NCI-H1105 treated with DMSO at 0.1 percent for 48 hours (cell line): ENCODE measurements at places on chromosomes 2 and 18.

- no peak for DNase-seq
These were observed 357.9 kb downstream of the PLCL1 start for GRCh38 chr2:198162276-198162675.

GRCh38 chr2:236517251-236518031 lies 52.2 kb upstream of the ACKR3 start:
- no peak for DNase-seq

DNA sequence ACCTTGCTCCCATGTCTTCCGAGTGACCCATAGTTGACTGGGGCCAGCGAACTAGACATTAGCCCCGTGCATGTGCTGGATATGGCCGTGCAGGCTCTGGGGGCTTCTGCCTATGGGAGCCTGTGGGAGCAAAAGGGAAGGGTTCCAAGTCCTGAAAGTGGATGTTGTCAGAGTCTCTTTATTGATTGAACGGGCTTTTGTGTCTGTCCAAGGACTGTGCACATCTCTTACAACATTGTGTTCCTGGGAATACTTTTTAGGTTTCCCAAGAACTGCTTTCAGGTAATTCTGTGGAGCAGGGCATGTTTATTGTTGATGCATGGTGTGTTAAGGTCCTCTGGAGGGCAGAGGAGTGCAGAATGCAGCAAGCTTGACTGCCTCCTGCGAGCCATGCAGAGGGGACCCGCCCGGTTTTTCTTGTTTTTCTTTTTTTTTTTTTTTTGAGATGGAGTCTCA lies 5.0 kb downstream of the RNF144A start:
- no peak for DNase-seq

- DNase-seq, result peak; percentile 19
These were observed 126.1 kb downstream of the HNMT start for GRCh38 chr2:138090330-138090729.

- DNase-seq, result no peak
These were observed 3.7 kb upstream of the ACKR3 start for GRCh38 chr2:236565879-236566402.

GRCh38 chr2:61410185-61410584 lies 60.7 kb downstream of the USP34 start:
- DNase-seq, result no peak

- no peak for DNase-seq
These were observed 460.6 kb downstream of the CNTNAP5 start for GRCh38 chr2:124485659-124486058.

- DNase-seq, result peak; percentile 95
These were observed 41.4 kb upstream of the RNU4ATAC start for GRCh38 chr2:121489284-121489683.

- no peak for DNase-seq
These were observed 147.4 kb downstream of the SOX11 start for GRCh38 chr2:5839550-5839949.

DNA sequence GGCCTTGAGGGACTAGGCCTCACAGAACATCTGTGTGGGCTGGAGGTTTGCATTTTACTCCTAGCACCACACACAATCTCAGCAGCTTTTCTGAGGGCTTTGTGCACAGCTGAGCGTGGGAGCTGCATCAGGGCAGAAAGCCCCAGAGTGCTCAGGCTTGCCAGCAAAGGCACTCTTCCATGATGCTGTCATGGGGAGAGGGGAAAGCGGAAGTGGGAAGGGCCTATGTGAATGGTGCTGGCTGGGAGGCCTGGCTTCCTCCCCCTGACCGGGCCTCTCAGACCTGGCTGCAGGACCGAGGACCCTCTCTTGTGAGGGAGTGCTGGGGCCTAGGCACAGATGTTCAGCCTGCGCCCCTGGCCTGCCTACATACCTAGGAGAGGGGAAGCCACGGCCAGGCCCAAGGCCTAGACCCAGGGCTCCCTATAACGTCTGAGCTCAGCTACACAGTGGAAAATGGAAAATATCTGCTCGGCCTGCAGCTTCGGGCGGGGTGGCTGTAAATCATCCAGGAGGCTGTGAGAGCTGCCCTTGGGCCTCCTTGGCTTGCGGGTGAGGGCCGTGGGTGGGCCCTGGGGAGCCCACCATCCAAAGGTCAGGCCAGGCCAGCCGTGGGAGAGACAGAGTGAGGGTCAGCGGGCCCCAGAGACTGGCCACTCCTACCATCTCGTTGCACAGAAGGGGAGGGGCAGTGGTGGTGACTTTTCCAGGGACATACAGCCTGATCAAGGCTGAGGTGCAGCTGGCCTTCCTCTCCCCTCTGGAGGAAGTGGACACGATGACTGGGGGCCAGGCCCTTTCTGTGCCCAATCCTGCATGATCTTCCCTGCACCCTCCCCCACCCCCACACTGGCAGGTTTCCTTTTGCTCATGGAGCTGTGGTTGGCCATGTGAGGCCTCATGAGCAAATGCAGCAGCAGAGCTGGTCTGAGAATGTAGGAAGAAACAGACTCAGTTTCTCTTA lies 22.8 kb downstream of the GLI2 start:
- no peak for DNase-seq

DNA sequence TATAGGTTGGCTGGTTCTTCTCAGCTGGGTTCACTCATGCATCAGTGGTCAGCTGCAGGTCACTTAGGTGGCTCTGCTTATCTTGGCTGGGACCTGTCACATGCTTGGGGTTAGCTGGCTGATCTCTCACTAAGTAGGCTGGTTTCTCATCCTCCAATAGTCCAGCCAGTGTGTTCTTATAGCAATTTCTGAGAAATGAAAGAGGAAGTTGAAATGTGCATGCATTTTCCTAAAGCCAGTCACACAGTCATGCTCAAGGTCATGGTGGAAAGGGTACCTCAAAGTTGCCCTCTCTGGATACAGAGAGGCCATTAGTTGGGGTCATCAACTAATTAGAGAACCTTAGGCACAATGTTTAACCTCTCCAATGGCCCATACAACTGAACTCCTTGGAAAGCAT lies 64.4 kb downstream of the KLHL29 start:
- DNase-seq, result no peak

DNA sequence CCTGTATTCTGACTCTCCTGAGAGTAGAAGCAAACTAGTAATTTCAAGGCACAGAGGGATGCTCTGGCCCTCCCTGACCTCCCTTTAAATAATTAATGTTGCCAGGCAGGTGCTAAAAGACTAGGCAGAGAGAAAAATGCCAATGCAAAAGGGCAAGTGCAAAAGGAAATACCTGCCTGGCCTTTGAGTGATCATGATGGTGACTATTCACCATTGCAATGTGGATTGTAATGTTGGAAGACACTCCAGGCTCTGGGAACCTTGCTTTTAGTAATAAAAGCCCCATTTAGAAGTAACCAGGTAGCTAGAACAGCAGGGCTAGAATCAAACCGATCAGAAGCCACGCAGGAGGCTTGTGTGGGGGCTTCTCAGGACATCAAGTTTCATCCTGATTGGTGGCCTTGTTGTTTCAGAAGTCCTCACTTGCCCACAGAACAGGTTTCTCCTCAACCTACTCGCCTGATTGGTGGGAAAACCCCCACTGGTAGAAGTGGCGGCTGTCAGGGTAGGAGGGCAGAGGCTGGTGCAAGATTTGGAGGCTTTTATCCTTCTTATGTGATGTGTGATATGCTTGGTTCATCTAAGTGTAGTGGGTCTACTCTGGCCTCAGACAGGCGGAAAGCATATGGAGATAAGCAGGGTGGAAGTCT lies 16.0 kb upstream of the CHRNA1 start:
- no peak for DNase-seq

DNA sequence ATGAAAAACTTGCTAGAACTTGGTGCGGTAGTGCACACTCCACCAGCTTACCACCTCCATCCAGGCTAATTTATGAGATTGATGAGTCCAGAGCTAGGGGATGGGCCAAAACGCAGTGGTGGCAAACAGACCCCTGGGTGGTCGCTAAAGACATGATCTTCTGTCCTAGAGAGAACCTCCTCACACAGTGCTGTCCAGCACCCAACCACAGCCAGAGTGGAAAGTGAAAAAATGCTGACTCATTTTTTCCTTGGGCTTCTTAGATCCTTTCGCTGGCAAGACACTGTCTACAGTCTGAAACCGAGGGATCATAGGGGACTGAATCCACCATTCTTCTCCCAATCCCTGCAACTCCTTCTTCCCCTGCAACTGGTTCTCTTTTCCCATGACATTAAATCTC lies 4.1 kb downstream of the ANTXR1 start:
- no peak for DNase-seq

DNA sequence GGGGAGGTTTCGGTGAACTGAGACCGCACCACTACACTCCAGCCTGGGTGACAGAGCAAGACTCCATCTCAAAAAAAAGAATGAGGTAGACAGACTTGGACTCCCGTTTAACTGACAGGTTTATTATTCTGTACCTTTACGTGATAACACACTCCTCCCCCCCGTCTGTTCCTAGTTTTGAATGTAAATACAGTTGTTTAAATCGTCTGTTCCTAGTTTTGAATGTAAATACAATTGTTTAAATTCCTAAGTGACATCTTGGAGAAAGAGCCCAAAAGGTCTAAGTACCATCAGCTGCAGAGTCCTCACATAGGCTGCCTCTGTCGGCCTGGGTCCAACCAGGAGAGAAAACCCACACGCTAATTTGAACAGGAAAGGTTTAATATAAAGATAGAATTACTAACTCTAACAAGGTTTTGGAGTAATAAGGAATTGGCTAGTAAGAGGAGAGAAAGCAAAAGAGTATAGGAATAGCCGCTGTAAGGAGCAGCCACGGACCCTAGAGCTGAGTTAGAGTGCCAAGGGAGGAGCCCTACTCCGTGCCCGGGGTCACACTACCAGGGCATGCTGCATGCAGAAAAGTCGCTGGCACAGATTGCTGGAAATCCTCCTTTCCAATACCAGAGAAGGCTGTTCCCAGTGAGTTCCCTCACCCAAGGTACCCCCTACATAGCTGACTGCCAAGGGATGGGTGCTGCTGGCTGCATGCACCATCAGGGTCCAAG lies 83.5 kb upstream of the RANBP2 start:
- no peak for DNase-seq

DNA sequence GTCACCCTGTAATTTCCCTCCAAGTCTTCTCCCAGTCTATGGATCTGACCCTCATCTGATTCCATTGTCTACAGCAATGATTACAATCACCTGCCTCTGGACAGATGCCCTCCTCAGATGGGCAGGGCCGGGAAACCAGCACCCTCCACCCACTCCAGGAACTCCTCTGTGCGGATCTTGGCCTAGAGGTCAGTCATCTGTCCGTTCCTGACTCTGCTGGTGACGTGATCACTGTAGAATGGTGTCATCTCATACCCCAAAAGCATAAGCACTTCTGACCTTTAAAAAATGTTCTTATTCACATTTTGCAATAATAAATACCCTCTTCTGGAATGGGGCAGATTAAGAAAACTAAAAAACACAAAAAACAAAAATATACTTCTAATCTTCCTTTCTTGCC lies 29.5 kb upstream of the BZW1 start:
- DNase-seq, result no peak

- DNase-seq, result no peak
These were observed 33.0 kb upstream of the KIF5C start for GRCh38 chr2:148842050-148842449.

DNA sequence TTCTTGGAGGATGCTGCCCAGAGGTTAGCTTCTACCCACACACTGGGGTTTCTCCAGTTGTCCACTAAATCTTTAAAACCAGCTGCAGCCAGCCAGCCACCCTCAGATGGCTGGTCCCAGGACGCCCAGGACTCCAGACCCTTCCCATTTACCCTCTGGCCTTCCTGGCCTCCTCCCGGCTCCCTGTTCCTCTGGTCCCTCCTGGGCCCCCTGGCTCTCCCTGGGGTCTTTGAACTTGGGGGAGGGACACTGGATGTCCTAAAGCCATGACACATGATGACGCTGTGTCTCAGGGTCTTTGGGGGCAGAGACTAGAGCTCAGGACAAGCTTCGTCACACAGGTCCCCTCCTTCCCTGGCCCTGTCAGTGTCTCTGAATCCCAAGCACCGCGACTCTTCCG lies 201.1 kb upstream of the HDAC4 start:
- no peak for DNase-seq

GRCh38 chr2:146317959-146318358 lies 1526.9 kb upstream of the ACVR2A start:
- no peak for DNase-seq

- no peak for DNase-seq
These were observed 239.5 kb upstream of the SALL3 start for GRCh38 chr18:78739882-78740677.

DNA sequence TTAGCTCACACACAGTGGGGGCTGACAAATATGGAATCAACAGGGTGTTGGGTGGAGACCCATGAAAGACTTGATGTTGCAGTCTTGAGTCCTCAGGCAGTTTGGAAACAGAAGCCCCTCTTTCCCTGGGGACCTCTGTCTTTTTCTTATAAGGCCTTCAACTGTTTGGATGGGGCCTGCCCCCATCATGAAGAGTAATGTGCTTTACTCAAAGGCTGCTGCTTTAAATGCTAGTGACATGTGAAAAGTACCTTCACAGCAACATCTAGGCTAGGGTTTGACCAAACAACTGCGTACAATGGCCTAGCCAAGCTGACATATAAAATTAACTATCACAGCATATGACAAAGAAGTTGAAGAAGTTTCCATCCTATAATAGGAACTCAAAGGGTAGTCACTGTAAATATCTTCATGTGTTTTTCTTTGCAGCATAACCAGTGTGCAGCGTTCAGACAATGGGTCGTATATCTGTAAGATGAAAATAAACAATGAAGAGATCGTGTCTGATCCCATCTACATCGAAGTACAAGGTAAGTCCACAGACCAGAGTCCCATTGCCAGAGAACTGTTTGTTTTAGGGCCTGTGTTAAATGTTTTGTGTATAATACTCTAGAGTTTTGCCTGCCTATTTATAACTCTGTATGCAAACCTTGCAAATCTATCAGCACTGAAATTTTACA lies 46.3 kb downstream of the MERTK start:
- no peak for DNase-seq

DNA sequence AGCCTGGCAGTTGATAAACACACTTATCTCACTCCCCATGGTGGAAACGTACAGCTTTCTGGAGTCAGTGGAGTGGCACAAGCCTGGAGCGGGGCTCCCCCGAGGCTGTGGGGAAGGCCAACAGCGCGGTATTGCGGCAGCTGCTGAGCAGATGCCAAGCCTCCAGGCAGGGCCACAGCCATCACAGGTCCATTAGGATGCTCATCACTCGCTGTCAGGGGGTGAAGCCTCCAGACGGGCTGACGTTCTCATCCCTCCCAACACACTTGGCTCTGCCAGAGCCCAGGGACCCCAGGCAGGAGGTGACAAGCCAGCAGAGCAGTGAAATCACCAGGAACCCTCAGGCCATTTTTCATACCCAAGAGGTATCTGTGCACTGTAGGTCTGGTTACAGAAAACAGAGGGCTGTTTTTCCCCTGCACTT lies 529.2 kb upstream of the KLHL29 start:
- DNase-seq, result no peak

DNA sequence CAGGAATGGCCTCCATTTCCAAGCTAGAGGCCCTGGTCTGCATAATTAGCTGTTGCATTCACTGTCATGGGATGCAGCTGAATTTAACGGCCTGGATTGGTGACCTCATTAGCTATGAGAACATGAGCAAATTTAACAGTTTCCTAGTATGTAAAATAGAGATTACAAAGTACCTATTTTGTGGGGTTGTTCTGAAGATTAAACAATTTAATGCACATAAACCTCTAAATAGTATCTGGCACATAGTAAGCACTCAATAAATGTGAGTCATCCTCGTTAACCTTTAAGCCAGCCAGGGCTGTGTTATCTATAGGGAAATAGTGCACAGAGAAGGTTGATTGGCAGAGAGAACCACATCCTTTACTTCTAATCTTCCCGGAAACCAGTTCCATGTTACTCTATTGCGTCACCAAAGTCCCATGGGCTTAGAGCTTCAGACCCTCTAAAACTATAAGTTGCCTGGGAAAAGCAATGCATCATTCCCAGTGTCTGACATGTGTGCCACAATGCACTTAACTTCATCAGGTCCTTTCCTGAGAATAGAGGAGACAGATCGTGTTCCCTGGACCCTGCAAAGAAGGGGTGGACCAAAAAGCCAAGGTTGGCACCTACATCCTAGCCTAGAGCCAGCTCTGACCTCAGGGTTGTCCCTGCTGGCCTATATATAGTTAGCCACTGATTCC lies 196.5 kb downstream of the LNPK start:
- DNase-seq, result no peak
